ENCODE measurements at places on chromosomes 3 and 15.

DNA sequence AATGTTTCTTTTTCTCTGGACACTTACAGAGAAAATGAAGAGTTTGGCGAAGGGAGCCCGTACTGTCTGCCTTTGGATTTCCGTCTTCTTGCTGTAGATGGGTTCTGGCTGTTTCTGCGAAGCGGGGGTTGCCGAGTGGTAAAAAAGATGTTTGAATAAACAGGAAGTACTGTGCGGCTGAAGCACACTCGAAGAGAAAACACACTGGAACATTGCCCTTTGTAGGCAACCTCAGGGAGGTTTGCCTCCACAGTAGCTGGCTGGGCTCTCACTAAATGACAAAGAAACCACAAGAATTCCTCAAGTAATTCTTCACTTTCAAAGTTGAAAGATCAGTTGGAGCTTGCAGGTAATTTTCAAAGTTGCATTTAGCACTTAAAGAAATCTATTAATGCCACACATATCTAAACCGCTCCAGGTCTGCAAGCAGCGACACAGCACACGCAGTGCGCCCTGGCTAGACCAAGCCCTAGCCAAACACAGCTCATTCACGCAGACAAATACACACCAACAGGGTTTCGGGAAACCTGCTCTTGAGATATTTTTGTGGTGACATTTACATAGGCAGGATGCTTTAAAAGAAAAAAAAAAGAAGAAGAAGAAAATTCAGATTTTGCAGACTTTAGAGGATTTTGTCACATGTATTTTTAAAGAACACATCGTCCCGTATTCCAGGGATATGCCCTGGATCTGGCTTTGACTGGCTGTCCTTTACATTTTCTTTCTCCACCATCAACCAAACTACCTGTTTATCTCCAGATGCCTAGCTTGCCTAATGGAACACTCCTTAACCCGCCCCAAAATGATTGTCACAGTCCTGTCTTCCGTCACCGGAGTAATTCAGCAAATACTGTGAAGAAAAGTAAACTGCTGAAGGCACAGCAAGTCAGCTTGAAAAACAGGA is 452.8 kb downstream of the FOXP1 start:
- H3K4me1 ChIP-seq = peaks cover 44% of the 10 kb centered on the region
- peak; percentile 91 for DNase-seq
- H3K36me3 ChIP-seq = no peaks in the 10 kb centered on the region
- H3K27ac ChIP-seq = peak overlapping the region; percentile 95
- no peaks in the 10 kb centered on the region for H3K27me3 ChIP-seq

GRCh38 chr3:25097023-25097422 is 331.0 kb upstream of the RARB start:
- H3K4me1 ChIP-seq = no peaks in the 10 kb centered on the region
- no peaks in the 10 kb centered on the region for H3K36me3 ChIP-seq
- DNase-seq = no peak
- no peaks in the 10 kb centered on the region for H3K27me3 ChIP-seq
- no peak overlapping the region for H3K27ac ChIP-seq
- H3K4me3 ChIP-seq = no peak overlapping the region

DNA sequence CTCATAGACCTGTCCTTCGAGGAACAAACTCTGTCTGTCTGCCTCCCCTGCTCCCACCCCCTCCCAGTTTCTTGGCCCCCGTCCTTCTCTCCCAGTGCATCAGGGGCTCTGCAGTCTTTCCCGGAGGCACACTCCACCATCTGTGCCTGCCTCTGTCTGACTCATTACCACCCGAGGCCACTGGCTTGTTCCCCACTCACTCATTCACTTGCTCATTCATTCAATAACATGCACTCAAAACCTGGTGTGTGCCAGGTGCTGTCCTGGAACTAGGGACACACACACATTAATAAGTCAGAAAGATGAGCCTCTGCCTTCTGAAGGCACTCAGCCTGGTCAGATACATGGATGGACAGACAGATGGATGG is 12.4 kb downstream of the AMIGO3 start:
- DNase-seq = no peak
- no peak overlapping the region for H3K27ac ChIP-seq
- peaks cover 19% of the 10 kb centered on the region for H3K4me1 ChIP-seq
- no peak overlapping the region for H3K4me3 ChIP-seq

GRCh38 chr3:51708216-51708845 is 1.5 kb downstream of the GRM2 start:
- H3K27me3 ChIP-seq = no peaks in the 10 kb centered on the region
- H3K27ac ChIP-seq = no peak overlapping the region
- H3K4me1 ChIP-seq = peaks cover 6% of the 10 kb centered on the region
- DNase-seq = no peak
- H3K4me3 ChIP-seq = no peak overlapping the region

DNA sequence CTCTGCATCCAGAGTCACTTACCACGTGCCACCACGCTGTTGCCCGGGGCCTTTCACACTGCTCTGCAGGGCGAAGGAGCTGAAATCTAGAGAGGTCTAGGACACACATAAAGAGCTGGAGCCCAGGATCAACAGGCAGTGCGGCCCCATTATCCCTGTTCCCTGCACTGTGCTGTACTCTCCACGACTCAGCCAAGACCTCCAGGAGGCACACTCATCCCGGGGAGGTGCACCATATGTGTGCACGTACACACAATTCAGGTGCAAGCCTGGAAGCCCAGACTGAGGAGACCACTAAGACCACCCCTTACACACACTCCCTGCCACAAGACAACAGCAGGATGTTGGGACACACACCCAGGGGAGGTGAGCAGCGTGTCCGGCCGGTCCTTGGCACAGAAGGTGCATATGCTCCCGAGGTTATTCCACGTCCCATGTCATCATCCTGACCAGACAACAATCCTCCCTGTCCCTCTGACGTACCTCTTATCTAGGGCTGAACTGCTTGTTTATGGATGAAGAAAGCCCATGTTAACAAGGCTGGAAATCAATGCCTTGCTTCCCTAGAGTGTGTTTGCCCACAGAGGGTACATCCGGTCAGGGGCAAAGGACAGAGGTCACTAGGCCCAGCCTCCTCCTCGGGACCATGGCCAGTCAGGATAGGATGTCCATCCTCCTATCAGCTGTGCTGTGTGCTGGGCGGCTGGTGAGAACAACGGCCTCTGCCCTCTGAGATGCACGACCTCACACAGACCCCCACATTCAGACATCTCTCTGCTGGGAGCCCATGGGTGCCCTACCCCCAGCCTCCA is 16.1 kb downstream of the KLF15 start:
- H3K27me3 ChIP-seq = peaks cover 15% of the 10 kb centered on the region
- no peak overlapping the region for H3K27ac ChIP-seq
- no peaks in the 10 kb centered on the region for H3K4me1 ChIP-seq

- H3K4me1 ChIP-seq = peaks cover 2% of the 10 kb centered on the region
- DNase-seq = no peak
- H3K36me3 ChIP-seq = no peaks in the 10 kb centered on the region
- H3K4me3 ChIP-seq = no peak overlapping the region
These were observed 71.5 kb upstream of the EIF1B start for GRCh38 chr3:40237889-40238571.

- DNase-seq = no peak
- no peaks in the 10 kb centered on the region for H3K4me1 ChIP-seq
- H3K27ac ChIP-seq = no peak overlapping the region
- H3K36me3 ChIP-seq = no peaks in the 10 kb centered on the region
These were observed 16.1 kb downstream of the SIDT1 start for GRCh38 chr3:113548501-113548900.

DNA sequence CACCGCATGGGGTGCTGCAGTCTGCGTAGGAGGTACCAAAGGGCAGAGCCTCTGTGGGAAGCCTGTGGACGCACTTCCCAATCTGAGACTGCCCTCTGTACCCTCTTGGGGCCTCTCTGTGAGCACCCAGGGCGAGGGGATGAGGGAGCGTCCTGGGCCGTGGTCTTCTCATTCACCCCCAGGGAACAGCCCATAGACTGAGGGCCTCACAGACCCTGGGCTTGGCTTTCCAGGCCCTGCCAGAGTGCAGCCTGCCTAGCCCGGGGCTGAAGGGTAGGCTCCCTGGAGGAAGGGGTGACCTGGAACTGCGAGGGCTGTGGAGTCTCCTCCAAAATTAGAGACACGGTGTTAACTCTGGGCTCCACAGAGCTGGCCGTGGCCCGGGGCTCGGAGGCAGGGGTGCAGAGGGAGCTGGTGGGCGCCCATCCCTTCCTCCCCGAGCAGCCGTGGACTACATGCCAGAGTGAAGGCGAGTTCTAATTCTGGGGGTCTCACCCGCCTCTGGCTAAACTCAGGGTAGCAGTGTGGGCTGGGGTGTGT is 468 bp upstream of the SPTBN5 start:
- no peak overlapping the region for H3K27ac ChIP-seq
- no peaks in the 10 kb centered on the region for H3K27me3 ChIP-seq
- no peak for DNase-seq
- peaks cover 15% of the 10 kb centered on the region for H3K4me1 ChIP-seq
- no peaks in the 10 kb centered on the region for H3K36me3 ChIP-seq

DNA sequence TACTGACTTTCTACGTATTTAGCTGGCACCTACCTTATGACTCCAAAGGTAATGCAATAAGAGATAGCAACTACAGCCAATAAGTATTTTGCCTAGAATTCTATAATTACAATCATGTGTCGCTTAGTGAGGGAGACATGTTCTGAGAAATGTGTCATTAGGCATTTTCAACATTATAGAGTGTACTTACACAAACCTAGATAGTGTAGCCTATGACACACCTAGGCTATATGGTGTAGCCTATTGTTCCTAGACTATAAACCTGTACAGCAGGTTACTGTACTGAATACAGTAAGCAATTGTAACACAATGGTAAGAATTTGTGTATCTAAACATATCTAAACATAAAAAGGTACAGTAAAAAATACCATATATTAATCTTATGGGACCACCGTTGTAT is 363.4 kb upstream of the DPH6 start:
- no peak for DNase-seq
- no peaks in the 10 kb centered on the region for H3K36me3 ChIP-seq
- no peaks in the 10 kb centered on the region for H3K27me3 ChIP-seq

GRCh38 chr3:114356066-114356465 is 62.2 kb downstream of the TIGIT start:
- H3K4me1 ChIP-seq = no peaks in the 10 kb centered on the region
- no peak overlapping the region for H3K4me3 ChIP-seq
- no peaks in the 10 kb centered on the region for H3K36me3 ChIP-seq

GRCh38 chr3:45446706-45447105 is 58.3 kb downstream of the LARS2 start:
- no peak overlapping the region for H3K27ac ChIP-seq
- peaks cover 8% of the 10 kb centered on the region for H3K36me3 ChIP-seq
- H3K4me1 ChIP-seq = peaks cover 4% of the 10 kb centered on the region
- DNase-seq = no peak
- H3K27me3 ChIP-seq = no peaks in the 10 kb centered on the region
- H3K4me3 ChIP-seq = no peak overlapping the region

- DNase-seq = no peak
- H3K27me3 ChIP-seq = no peaks in the 10 kb centered on the region
- H3K36me3 ChIP-seq = no peaks in the 10 kb centered on the region
These were observed 644.1 kb downstream of the RBMS3 start for GRCh38 chr3:29924783-29925561.

GRCh38 chr15:39628144-39628508 is 47.2 kb downstream of the THBS1 start:
- H3K36me3 ChIP-seq = no peaks in the 10 kb centered on the region
- no peak overlapping the region for H3K4me3 ChIP-seq
- no peak overlapping the region for H3K27ac ChIP-seq
- no peak for DNase-seq
- H3K4me1 ChIP-seq = peaks cover 24% of the 10 kb centered on the region

GRCh38 chr15:77671362-77672056 is 38.8 kb upstream of the LINGO1 start:
- no peak overlapping the region for H3K27ac ChIP-seq
- H3K27me3 ChIP-seq = no peaks in the 10 kb centered on the region
- no peaks in the 10 kb centered on the region for H3K4me1 ChIP-seq
- no peak overlapping the region for H3K4me3 ChIP-seq
- no peaks in the 10 kb centered on the region for H3K36me3 ChIP-seq
- DNase-seq = no peak

DNA sequence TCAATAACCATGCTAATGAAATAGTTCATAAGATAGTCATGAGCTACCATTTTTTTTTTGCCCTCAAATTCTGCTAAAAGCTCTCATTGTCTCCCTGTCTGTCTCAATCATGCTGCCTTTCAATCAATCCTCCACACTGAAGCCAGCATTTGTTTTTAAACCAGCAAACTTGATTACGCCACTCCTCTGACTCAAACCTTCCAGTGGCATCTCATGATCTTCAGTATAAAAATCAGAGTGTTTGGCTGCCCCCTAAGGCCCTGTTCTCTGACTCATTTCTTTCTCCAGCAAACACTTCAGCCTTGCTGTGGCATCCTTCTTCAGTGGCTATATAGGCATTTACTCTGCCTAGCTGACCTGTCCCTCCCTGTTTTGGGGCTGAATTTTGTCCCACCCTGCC is 36.0 kb upstream of the EOMES start:
- no peak for DNase-seq
- no peaks in the 10 kb centered on the region for H3K27me3 ChIP-seq
- H3K4me1 ChIP-seq = no peaks in the 10 kb centered on the region
- H3K27ac ChIP-seq = no peak overlapping the region
- H3K36me3 ChIP-seq = no peaks in the 10 kb centered on the region
- H3K4me3 ChIP-seq = no peak overlapping the region
